ENCODE measurements at places on chromosomes 3 and 15.

GRCh38 chr15:79969146-79969545 lies 1.9 kb downstream of the BCL2A1 start:
- no peak for DNase-seq

DNA sequence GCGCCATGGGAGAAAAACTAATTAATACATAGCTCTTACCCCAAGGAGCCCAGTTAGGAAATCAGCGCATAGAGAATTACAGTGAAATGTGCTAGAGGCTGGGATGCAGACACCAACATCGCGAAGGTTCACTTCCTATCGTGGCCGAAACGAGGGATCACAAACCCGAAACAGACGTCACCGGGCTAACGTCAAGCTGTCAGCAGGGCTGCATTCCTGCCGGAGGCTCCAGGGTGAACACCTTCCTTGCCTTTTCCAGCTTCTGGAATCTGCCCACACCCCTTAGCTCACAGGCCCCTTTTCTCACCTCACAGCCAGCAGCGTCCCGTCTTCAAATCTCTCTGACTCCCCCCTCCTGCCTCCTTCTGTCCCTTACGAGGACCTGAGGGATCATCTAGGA lies 13.0 kb downstream of the GP5 start:
- DNase-seq = no peak

DNA sequence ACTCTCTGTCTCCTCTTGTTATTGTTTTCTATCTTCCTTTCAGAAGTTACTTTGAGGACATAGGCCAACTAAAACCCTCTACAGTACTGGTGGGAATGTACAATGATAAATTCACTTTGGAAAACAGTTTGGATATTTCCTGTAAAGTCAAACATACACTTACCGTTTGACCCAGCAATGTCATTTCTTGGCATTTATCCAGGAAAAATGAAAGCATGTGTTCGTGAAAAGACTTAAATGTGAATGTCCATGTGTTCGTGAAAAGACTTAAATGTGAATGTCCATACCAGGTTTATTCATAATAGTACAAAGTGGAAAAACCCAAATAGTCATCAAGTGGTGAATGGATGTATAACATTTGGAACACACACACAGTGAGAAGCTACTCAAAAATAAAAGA lies 361.5 kb upstream of the DPH6 start:
- DNase-seq = no peak

- DNase-seq = no peak
Observed at GRCh38 chr3:40847551-40847992, 322.8 kb downstream of the ZNF621 start.
